ENCODE measurements at places on chromosomes 2 and 18. TPM values are rescaled to one million over a fixed set of nuclear protein-coding genes. Genes with fewer than 3 reads are reported as not detected.
A peak's percentile ranks its signal among the peaks of the same experiment; 100 is the strongest.

GRCh38 chr2:166344286-166345113 lies 31.2 kb downstream of the SCN9A start:
- DNase-seq, result no peak

SYT4 gene
- total RNA-seq, result not detected

- DNase-seq, result no peak
Observed at GRCh38 chr2:128560718-128561117, 242.1 kb upstream of the HS6ST1 start.

SF3B6 gene
- 128 TPM for total RNA-seq

REL gene
- 55.9 TPM for total RNA-seq

DNA sequence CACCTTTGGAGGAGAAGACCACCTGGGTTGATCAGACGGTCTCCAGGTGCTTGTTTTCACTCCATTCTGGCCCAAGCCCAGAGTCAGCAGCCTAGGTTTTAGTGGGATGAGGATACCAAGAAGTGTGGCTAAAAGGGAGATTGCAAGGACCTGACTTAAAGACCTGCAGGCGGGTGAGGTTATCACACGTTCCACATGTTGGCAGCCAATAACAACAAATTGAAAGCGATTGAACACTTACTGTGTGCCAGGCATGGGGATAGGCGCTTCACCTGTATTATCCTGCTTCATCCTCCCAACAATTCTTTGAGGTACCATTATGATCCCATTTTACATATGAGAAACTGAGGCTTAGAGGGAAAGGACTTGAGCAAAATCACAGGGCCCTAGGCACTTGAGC lies 5.0 kb downstream of the ARL4C start:
- peak; percentile 45 for DNase-seq

DNA sequence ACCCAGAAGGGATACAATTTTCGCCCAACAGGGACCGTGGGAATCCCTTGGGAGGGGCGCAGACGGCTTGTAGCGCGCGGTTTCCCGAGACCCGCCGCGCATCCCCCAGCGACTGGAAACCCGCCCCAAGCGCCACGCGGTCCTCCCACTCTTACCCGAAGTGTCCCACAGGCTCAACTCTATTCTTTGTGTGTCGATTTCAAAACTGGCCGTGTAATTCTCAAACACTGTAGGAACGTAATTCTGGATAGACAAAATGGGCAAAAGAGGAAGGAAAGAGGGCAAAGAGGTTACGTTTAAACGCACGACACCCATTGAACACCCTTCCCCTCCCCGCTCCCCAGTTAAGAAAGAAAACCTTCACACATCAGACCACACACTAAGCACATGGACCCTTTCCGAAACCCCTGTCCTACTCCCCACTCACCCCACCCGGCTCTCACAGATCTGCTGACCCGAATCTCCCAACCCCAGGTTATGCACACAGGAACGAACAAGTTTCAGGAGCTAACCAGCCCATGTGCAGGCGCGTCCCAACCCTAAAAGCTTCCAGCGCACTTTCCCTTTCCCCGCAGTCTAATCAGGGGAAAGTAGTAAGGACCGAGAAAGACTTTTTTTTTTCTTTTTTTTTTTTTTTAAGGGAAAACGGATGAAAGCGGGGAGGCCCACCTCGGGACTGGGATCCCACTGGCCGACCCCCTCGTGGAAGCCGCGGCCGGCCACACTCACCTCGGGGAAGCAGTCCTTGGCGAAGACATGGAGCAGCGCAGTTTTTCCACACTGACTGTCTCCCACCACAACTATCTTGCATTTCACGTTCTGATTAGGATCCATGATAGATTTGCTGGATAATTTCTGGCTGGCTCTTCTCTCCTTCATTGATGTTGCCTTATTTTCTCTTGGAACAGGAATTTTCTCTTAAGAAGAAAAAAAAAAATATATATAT lies 655 bp downstream of the RND3 start:
- DNase-seq, result peak; percentile 4

DNA sequence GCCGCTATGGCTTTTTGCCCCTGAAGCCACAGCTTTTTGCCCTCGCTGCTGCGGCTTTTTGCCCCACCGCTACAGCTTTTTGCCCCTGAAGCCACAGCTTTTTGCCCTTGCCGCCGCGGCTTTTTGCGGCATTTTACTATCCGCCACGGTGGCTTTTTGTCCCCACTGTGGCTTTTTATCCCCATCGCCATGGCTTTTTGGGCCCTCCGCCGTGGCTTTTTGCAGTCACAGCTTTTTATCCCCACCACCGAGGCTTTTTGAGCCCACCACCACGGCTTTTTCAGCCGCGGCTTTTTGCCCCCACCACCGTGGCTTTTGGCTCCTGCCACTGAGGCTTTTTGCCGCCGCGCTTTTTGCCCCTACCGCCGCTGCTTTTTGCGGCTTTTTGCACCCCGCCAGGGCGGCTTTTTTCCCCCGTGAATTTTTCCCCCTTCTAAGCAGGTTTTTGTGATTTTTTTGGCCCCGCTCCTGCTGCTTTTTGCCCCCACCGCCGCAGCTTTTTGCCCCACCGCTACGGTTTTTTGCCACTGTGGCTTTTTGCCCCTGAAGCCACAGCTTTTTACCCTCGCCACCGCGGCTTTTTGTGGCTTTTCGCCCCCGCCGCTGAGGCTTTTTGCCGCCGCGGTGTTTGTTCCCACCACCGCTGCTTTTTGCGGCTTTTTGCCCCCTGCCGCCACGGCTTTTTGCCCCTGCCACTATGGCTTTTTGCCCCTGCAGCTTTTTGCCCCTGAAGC lies 2797.2 kb upstream of the TEKT4 start:
- no peak for DNase-seq

DNA sequence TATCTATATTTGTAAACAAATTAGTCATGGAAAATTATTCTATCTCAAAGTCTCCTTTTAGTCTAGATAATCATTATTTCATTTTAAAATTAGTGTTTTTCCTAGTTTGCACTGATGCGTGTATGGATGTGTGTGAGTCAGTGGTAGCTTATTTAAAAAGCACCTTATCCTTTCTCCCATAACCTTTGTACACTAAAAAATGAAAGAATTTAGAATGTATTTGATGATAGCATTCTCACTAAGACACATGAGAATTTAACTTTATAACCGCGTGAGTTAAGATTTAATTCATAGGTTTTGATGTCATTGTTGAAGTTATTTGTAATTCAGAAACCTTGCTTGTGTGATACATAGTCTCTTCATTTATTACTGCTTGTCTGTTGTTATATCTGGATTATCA lies 81.7 kb downstream of the ACSL3 start:
- DNase-seq, result no peak

E2F6 gene
- 10.6 TPM for total RNA-seq

SP5 gene
- 0.37 TPM for total RNA-seq

SPP2 gene
- not detected for total RNA-seq

MSH2 gene
- 65.2 TPM for total RNA-seq

STAMBP gene
- total RNA-seq, result 104 TPM

ZNF519 gene
- total RNA-seq, result 16.3 TPM

GRCh38 chr2:160784034-160784433 lies 290.4 kb upstream of the RBMS1 start:
- DNase-seq, result no peak

ARHGEF4 gene
- 1.9 TPM for total RNA-seq

- DNase-seq, result no peak
Observed at GRCh38 chr2:120984046-120984445, 248.4 kb downstream of the GLI2 start.

ALLC gene
- not detected for total RNA-seq

- DNase-seq, result no peak
Observed at GRCh38 chr2:953975-954686, 3.5 kb downstream of the SNTG2 start.

TUBA3D gene
- total RNA-seq, result not detected

DNA sequence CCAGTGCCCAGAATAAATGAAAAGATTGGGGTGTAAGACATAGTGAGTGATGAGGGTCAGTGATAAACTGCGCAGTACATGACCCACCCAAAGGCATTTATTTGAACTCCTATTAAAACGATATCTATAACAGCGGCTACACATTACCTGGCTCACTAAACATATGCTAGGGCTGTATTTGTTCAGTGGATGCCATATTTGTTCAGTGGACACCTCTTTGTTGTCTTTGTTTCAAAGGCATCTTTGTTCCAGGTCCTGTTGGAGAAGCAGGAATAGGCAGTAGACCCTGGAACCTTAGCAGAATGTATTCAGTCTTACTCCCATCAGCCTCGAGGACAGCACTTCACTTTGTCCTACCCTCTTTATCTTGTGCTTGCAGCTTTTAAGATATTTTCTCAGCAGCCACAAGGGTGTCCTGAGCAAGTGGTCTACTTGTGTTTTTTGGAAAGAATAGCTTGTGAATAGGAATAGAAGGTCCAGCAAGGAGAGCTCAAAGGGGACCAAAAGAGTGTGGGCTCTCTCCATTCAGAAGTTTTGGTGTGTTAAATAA lies 650.8 kb upstream of the FANCL start:
- no peak for DNase-seq

DNA sequence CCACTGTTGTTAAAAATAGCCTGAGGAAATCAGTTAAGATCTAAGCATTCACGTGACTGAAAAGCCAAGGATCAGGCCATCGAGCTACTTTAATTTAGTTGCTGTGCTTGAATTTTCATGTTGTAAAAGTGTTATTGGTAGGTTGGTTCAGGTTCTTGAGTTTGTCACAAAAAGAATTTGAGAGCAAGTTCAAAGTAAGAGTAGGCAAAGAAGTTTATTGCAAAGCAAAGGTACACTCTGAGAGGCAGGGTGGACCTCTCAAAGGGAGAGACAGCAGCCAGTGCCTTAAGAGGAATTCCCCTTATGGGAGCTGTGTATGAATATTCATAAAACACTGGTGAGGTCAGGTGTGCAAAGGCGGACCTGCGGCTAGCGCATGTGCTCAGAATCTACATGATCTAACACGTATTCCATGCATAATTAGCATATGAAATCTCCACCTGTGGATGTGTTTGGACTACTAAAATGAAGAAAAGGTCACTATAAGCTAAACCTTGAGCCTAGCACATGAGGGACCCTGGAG lies 236.5 kb downstream of the NDUFA10 start:
- no peak for DNase-seq

PSTPIP2 gene
- 11.5 TPM for total RNA-seq

DNA sequence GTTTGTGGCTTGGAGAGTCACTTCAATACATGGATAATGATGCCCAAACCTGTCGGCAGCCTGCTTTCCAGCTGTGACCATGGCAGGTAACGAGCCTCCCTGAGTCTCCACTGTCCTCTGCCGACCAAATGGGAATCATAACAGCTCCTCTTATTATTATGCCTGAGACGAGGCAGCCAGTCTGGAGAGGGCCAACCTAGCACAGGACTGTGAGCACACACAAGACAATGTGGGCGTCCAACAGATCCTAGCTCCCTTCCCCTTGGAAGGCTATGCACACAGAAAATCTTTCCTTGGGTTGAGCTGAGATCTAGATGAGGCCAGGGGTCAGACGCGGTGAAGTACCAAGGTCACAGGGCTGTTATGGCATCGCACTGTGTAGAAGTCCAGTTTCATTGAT lies 890 bp upstream of the SLC4A3 start:
- DNase-seq, result no peak

- DNase-seq, result no peak
Observed at GRCh38 chr2:59622599-59623308, 930.7 kb downstream of the BCL11A start.

TSHZ1 gene
- 13.4 TPM for total RNA-seq

GRCh38 chr2:127884436-127884835 lies 1.3 kb downstream of the AMMECR1L start:
- DNase-seq, result no peak

SKA1 gene
- total RNA-seq, result 38.6 TPM

All from activated CD4-positive, alpha-beta T cell treated with anti-CD3 and anti-CD28 coated beads for 36 hours (primary cell).